ENCODE measurements at places on chromosomes 12 and 14.

DNA sequence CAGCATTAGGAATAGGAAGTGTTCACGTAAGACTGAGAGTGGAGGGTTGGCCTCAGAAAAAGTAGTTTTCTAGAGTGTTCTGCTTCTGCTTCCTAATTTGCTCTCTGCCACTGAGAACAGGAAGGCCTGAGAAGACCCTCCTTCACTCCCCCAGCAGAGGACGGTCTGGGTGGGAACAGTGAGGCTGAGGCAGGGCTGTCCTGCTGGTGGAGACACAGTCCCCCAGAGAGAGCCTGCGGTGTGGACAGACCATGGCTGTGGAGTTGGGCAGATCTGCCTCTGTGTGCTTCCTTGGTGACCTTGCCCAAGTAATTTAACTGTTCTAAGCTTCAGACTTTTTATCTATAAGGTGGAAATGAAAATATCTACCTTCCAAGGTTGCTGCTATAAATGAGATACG is 182.3 kb downstream of the DACT1 start:
- no peak for DNase-seq

DNA sequence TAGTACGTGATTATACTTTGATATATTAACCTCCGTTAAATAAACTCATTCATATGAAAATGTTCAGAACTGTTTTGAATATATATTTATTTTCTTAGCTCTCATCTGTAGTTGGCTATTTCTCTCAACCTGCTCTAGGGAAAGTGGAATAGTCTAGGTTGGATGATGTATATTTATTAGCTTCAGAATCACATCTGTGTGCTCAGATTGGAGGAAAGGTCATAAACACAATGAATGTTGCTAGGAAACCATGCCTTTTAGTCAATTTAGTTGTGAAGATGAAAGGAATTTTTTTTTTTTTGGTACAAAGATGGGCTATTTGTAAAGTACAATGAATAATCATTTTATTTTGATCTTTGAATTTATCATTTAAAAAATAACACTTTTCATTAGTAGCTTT is 439.1 kb downstream of the FOXG1 start:
- no peak for DNase-seq

GRCh38 chr12:106030210-106031071 is 108.3 kb downstream of the NUAK1 start:
- peak; percentile 75 for DNase-seq

DNA sequence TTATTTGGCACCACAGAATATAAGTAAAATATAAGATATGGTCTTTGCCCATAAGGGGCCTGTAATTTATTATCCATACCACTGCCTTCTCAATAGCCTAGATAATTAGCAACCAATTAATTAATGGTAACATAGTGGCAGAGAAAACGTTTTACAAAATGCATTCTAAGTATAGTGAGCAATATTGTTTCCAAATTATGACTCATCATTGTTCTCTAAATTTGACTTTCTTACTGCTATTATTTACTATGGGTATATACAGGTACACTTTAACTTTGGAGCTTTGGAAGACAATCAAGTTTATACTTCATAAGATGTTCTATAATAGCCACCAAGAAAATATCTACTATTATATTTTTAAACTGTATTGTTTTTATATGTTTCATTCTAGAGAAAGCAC is 26.7 kb downstream of the DCP1B start:
- no peak for DNase-seq

- DNase-seq, result no peak
Measured at GRCh38 chr12:88577537-88577936, 2.7 kb downstream of the KITLG start.

DNA sequence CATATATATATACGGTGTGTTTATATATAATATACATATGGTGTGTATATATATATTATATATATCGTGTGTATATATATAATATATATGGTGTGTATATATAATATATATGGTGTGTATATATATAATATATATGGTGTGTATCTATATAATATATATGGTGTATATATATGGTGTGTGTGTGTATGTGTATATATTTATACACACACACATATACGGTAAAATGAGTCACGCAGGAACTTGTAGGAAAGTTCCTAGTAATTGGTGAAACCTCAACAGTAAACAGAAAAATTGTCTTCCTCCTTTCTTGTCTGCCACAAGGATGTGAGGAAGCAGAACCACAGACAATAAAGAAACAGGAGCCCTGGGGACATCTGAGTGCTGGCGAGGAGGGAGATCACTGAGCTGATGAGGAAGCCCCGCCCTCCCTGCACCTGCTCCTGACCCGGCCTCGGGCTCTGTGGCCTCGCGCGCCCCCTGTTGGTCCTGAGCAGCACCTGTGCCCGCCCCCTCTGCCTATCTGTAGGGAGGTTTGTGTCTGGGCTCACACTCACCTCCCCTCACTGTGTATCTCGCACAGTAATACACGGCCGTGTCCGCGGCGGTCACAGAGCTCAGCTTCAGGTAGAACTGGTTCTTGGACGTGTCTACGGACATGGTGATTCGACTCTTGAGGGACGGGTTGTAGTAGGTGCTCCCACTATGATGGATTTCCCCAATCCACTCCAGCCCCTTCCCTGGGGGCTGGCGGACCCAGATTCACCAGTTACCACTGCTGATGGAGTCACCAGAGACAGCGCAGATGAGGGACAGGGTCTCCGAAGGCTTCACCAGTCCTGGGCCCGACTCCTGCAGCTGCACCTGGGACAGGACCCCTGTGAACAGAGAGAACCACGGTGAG is 1079.4 kb downstream of the TMEM121 start:
- DNase-seq, result no peak
